Mesenchymal stem cell (in vitro differentiated cells and primary cell): ENCODE measurements at places on chromosomes 7 and 10.

DNA sequence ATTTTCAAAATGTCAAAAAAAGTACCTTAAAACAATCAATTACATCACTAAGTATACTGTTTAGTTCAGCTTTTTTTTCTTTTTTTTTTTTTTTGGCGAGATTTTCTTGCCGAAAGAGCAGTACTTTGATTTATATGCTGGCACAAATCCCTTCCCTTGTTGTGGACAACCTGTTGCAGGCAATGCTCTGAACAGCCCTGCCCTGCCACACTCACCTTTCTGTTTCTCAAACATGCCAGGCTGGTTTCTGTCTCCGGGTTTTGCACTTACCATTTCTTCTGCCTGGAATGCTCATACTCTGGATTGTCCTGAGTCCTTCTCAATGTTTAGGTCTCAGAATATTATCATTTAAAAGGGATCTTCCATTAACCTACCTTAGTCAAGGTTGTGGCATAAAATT is 80.4 kb upstream of the JAZF1 start:
- no peak for DNase-seq

DNA sequence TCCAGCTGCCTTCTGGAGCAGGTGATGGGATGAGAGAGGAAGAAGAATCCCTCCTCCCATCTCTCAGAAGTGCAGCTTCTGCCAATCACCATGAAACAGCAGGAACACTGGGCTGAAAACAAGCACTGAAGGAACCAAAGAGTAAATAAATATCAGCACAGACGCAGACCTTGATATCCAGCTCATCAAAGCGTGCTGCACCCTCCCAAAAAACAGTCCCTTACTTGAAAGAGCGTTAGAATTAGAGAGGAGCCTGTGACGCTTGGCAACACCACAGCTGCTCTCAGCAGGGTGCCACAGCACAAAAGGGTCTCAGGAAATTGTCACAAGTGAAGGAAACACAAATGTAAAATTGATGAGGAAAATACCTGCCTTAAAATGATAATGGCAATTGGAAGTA is 39.5 kb downstream of the KLF6 start:
- DNase-seq, result no peak

- peak; percentile 31 for DNase-seq
These were observed 113.4 kb upstream of the RAB18 start for GRCh38 chr10:27390681-27391080.

DNA sequence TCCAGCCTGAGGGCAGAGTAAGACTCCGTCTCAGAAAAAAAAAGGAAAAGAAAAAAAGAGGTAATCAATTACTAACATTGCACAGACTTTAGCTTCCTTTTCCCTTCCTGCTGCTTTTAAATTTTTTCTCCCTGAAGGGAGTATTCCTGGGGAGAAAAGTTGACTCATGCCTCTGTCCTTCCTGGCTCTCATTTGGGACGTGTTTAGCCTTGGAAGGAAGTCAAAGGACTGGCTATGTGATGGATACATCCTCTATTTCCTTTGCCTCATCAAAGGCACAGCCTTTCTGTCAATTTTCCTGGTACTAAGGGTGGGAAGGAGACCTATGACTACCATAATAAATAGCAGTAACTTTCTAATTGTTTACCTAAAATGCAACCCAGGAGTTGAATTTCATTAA is 77.6 kb downstream of the ITGA8 start:
- peak; percentile 17 for DNase-seq

DNA sequence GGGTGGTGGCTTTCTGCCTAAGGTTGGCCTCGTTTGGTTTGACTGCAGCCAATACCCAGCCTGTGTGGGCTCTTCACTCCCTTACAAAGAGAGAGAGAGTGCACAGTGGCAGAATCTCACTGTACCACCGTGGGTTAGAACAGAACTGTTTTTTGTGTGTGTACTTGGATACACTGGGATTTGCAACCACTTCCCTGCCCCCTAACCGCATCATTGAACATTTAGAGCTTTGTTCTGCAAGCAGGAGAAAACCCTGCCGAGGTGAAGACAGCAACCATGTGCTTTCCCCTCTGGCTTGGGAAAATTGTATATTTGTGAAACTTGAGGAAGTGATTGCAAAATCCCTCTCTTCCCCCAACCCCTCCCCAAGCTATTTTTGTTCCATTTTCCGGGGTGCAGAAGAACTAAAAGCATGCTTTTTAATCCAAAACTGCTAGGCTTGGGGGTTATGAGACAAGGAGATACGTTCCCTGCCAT is 201.2 kb downstream of the TCF7L2 start:
- no peak for DNase-seq

GRCh38 chr7:157886266-157886665 is 549.5 kb downstream of the DNAJB6 start:
- no peak for DNase-seq

DNA sequence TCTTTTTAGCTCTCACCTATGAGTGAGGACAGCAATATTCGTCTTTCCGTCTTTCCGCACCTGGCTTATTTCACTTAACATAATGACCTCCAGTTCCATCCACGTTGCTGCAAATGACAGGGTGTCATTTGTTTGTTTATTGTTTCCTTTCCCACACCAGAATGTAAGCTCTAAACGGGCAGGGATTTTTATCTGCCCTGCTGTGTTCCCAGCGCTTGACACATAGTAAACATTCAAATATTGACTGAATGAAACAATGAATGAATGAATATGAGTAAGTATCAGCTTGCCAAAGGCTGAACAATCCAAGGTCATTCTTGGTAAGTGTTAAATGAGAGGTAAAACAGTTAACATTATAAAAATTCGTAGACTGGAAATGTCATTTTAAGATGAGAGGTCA is 12.8 kb downstream of the SH3PXD2A start:
- DNase-seq, result no peak

DNA sequence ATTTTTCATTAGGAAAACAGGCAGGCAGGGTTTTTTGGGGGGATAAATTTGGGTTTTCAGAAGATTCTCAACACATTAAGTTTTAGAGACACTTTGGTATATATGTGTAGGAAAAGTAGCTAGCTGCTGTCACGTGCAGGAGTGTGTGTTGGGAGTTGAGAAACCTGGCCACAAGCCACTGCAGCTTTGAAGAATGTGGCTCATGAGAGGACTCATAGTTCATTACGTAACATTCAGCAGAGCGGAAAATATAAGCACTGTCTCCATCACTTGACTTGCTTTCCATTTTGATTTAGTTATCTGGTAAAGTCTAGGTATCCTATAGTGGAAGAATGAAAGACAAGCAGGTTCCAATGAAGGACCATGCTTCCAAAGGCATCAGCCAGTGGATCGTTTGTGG is 31.2 kb downstream of the SMNDC1 start:
- DNase-seq, result peak; percentile 74

DNA sequence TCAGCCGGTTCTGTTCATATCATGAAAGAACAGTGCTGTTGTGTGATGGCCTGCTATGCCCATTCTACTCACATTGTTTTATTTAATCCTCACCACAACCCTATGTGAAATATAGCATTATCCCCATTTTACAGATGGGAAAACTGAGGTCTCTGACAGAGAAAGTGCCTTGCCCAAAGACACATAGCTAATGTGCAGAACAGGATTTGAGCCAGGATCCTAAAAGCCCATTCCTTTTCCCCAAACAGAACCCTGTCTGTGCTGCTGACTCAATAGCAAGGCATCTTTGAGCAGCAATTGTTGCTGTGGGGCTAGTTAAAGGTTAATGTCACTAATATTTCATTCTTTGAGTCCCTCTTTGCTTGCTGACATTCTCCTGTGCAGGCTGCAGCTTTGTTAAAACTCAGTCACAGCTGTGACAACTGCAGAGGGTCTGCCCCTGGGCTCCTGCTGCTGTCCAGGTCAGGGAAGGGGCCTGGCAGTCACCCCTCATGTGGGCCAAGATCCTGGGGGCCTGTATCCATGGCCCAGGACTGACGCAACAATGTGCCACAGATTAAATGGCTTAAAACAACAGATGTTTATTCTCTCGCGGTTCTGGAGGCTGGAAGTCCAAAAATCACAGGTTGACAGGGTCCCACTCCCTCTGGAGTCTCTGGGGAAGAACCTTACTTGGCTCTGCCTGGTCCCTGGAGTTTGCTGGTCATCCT is 40.4 kb downstream of the AFAP1L2 start:
- DNase-seq, result no peak

GRCh38 chr7:76428149-76428823 is 3.5 kb downstream of the ZP3 start:
- no peak for DNase-seq

- peak; percentile 58 for DNase-seq
These were observed 45.9 kb downstream of the SGMS1 start for GRCh38 chr10:50577681-50578350.

GRCh38 chr7:151472644-151473380 is 32.9 kb upstream of the CRYGN start:
- no peak for DNase-seq

GRCh38 chr7:91915401-91916050 is 25.1 kb upstream of the AKAP9 start:
- no peak for DNase-seq

DNA sequence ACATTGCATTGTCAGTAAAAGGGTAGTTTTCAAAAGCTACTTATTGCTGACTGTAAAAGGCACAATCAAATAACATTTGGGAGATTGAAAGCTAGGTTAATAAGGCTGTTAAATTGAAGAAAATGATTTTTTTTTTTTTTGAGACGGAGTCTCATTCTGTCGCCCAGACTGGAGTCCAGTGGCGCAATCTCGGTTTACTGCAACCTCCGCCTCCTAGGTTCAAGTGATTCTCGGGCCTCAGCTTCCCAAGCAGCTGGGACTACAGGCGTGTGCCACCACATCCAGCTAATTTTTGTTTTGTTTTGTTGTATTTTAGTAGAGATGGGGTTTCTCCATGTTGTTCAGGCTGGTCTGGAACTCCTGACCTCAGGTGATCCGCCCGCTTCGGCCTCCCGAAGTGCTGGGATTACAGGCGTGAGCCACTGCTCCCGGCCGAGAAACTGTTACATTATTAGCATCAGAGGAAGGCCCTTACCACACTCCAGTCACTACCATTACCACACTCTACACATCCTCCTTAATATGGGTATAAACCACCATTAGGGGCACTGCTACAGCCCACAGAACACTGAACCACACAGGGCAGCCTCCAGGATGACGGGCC is 1.0 kb downstream of the CYP51A1 start:
- DNase-seq, result peak; percentile 42

- peak; percentile 47 for DNase-seq
These were observed 243.1 kb downstream of the ARL4A start for GRCh38 chr7:12930534-12930933.

- no peak for DNase-seq
These were observed 76.1 kb downstream of the LRRC17 start for GRCh38 chr7:102988631-102989560.

DNA sequence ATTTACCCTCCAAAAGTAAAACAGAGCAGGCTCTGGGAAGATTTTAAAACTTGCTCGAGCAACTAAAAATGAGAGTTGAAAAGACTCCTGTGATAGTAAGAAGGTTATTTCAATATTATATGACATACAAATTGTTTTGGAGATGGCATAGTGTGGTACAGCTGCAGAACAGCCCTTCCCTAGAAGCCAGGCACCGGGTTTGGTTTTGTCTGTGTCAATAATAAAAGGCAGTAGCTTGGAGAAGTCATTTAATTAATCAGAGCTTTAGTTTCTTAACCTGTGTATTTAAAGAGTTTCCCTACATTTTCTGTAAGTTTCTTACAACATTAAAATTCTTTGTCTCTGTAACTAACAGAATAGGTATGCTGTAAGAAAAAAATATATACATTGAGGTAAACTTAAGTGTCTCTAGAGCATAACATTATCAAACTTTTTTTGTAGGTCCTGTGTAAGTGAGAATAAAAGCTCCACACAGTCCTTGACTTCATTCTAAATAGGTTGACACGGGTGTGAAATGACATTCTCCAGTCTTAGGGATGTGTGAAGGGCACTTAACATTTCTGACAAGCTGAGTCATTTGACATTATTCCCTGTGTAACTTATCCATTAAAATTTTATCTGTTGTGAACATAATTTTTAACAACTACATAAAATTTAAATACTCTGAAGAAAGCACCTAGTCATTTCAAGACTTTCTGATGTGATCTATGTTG is 425.0 kb upstream of the ETV1 start:
- DNase-seq, result peak; percentile 13

GRCh38 chr10:117464176-117464575 is 78.4 kb upstream of the EMX2 start:
- no peak for DNase-seq

DNA sequence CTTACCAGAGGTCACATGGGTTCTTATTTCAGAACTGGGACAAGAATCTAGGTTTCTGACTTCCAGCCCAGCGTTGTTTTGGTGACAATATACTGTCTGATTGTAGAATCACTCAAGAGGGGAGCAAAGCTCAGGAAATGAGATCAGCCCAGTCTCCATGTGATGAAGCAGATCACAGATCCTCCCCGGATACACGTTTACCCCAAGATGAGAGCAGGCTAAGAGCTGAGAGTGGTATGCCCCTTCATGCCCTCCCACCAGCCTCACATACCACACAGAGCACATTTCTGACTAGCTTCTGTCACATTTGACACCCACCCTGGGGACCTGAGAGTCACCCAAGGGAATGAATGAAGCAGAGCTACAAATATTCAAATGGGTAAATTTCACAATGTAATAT is 27.1 kb upstream of the PRKCQ start:
- no peak for DNase-seq

DNA sequence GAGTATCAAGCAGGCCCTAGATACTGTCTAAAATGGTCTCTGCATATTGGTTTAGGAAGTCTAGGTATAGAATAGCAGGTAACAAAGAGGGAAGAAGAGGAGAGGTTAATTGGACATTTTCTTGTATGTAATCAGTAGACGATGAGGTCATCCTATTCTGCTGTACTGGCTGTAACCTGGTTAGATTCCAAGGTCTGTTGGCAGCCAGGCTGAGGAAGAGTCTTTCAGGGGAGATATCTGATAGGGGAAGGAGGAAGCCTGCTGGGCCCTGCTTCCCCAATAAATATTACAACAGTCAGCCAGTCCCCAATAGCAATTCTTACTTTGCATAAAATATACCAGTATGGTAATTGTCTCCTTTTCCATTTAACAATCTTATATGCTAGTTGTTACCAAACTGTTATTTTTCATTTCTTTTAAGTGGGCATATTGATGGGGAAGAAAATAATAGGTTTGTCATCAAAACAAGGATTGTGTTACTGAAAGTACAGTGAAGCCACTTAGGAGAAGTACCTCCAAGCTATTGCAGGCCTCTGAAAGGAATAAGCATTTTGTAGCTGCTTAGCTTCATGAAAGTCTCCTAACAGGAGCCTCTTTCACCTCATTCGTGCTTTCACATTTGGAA is 186.4 kb downstream of the LRRC4 start:
- DNase-seq, result no peak

GRCh38 chr10:56142092-56142728 is 218.8 kb downstream of the ZWINT start:
- DNase-seq, result no peak

- no peak for DNase-seq
These were observed 701.2 kb downstream of the AUTS2 start for GRCh38 chr7:70299472-70299807.

- peak; percentile 93 for DNase-seq
These were observed 13.5 kb downstream of the MYOF start for GRCh38 chr10:93468461-93469213.
